ENCODE measurements at places on chromosomes 1 and 21. TPM values are rescaled to one million over a fixed set of nuclear protein-coding genes. Genes with fewer than 3 reads are reported as not detected.

Gene PIGC
- 49.2 TPM for total RNA-seq

Gene HES3
- total RNA-seq: not detected

Gene MIXL1
- not detected for total RNA-seq

Gene POU2F1
- 22.9 TPM for total RNA-seq

Gene CD1C
- not detected for total RNA-seq

Gene ACTN2
- total RNA-seq: not detected

Gene HEYL
- not detected for total RNA-seq

Gene TLCD4
- 0.33 TPM for total RNA-seq

Gene MAN1C1
- total RNA-seq: 42.6 TPM

Gene LCE6A
- total RNA-seq: not detected

Gene LCE5A
- total RNA-seq: not detected

Gene PPFIA4
- 1.5 TPM for total RNA-seq

Gene HTR6
- total RNA-seq: 0.33 TPM

Gene CELA2B
- not detected for total RNA-seq

Gene CFAP107
- total RNA-seq: not detected

Gene CTTNBP2NL
- 0.84 TPM for total RNA-seq

Gene GJA5
- not detected for total RNA-seq

Gene FAM110D
- not detected for total RNA-seq

Gene RASAL2
- total RNA-seq: 0.32 TPM

Gene LAX1
- 39.5 TPM for total RNA-seq

Gene NIBAN1
- total RNA-seq: 42.8 TPM

Gene SUSD4
- total RNA-seq: 2.9 TPM

Gene DYNLT5
- not detected for total RNA-seq

Gene GJA9
- not detected for total RNA-seq

Gene ATP8B2
- 186 TPM for total RNA-seq

Gene GBP6
- 0.17 TPM for total RNA-seq

Gene TINAGL1
- not detected for total RNA-seq

Gene ASCL5
- total RNA-seq: 0.30 TPM
